IMR-90 (cell line): ENCODE measurements at places on chromosomes 12 and 14. TPM values are rescaled to one million over a fixed set of nuclear protein-coding genes. Genes with fewer than 3 reads are reported as not detected.

DNA sequence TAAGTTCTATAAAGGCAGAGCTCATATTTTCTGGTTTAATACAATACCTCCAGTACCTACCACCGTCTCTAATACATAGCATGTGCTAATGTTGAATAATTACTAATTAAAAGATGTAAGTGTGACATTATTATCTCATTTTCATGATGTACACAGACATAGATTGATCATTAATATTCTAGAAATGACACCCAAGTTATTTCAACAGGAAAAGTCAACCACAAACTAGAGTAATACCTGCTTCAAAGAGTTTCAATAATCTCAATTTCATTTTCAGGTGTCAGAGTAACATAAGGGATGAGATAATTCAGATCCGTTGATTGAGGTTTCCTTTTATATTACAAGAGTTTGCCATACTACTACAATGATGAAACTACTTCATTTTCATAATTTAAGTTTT lies 388.9 kb downstream of the SOX5 start:
- H3K36me3 ChIP-seq: no peaks in the 10 kb centered on the region
- H3K4me3 ChIP-seq: no peak overlapping the region
- no peak for DNase-seq
- no peaks in the 10 kb centered on the region for H3K27me3 ChIP-seq

- H3K27me3 ChIP-seq: peaks cover 6% of the 10 kb centered on the region
- H3K4me3 ChIP-seq: no peak overlapping the region
- H3K4me1 ChIP-seq: no peaks in the 10 kb centered on the region
Observed at GRCh38 chr12:123794027-123794426, 31.9 kb downstream of the DNAH10 start.

GRCh38 chr12:4736091-4736490 lies 15.9 kb downstream of the GALNT8 start:
- no peak overlapping the region for H3K27ac ChIP-seq
- H3K27me3 ChIP-seq: no peaks in the 10 kb centered on the region
- H3K4me1 ChIP-seq: no peaks in the 10 kb centered on the region
- no peaks in the 10 kb centered on the region for H3K36me3 ChIP-seq
- H3K4me3 ChIP-seq: no peak overlapping the region

DNA sequence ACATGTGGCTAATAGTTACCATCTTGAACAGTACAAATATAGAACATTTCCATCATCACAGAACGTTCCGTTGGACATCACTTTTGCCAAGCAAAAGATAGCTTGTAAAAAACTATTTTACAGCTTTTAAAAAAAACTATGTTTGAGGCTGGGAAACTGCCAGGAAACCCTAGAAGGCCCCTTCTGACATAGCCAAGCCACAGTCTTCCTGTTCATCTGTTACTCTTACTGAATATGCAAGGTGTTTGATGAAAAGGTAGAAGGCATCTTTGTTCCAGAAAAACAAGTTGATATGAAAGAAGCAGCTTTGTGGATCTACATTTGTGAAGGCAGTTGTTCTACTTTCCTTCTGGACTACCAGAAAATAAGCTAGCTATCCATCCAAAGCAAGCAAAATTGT lies 23.6 kb upstream of the WNK1 start:
- no peak for DNase-seq
- no peak overlapping the region for H3K4me3 ChIP-seq
- H3K27me3 ChIP-seq: peaks cover 1% of the 10 kb centered on the region
- no peaks in the 10 kb centered on the region for H3K4me1 ChIP-seq
- no peaks in the 10 kb centered on the region for H3K36me3 ChIP-seq

DNA sequence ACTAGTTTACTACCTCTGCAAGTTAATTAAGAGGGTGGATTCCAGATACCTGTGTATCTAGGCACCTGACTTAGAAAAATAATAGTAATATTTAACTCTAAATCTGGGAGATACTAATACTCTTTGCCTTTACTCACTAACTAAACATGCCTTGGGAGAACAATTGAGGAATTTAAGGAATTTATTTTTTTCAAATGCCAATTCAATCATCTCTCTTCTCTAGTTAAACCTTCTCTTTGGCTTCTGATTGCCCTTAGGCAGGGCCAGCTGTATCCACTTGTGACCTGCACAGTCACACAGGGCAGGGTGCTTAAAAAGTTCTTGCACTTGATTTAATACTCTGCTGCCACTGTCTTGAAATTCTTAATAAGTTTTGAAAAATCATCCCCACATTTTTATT lies 142.4 kb downstream of the PLCZ1 start:
- no peaks in the 10 kb centered on the region for H3K36me3 ChIP-seq
- no peak overlapping the region for H3K27ac ChIP-seq
- H3K4me3 ChIP-seq: no peak overlapping the region
- no peaks in the 10 kb centered on the region for H3K27me3 ChIP-seq

DNA sequence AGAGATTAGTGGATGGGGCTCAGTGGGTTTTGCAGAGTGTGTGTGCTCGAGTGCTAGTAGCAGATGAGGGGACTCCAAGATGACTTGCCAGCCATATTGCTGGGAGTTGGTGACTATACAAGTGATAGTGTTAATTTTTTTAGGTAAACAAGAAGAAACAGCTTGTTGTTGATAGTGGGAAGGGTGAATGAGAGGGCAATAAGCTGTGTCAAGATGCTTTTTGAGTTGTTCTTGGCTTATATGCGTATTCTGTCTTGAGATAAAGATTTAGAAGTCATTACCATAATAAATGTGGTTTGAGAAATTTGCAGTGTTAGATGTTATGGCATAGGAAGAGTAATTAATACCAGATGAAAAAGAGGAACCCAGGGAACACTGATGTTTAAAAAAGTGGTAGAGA lies 75.3 kb downstream of the RCOR1 start:
- no peak overlapping the region for H3K27ac ChIP-seq
- no peak for DNase-seq
- H3K4me1 ChIP-seq: no peaks in the 10 kb centered on the region
- H3K27me3 ChIP-seq: no peaks in the 10 kb centered on the region
- H3K4me3 ChIP-seq: no peak overlapping the region

- no peak overlapping the region for H3K4me3 ChIP-seq
- DNase-seq: peak; percentile 17
- H3K36me3 ChIP-seq: no peaks in the 10 kb centered on the region
- H3K4me1 ChIP-seq: peaks cover 6% of the 10 kb centered on the region
Observed at GRCh38 chr12:64616201-64616600, 5.9 kb downstream of the RASSF3 start.

DNA sequence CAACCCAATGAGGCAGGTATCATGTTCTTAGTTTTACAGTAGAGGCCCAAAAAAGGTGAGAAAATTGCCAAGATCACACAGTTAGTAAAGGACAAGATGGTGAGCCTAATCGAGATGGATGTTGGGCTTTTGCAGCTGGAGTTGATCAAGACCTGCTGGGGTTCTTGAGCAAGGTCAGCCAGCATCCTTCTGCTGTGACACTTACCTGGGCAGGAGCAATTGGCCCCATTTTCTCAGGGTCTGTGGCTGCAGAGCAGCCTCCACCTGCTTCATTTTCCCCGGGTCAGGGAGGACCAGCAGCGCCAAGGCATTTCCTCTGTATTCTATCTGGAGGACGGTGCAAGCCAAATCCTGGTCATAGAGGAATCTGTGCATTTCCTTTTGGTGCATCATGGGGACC lies 6.5 kb downstream of the SERPINA11 start:
- H3K27ac ChIP-seq: no peak overlapping the region
- no peaks in the 10 kb centered on the region for H3K4me1 ChIP-seq
- no peak overlapping the region for H3K4me3 ChIP-seq
- no peaks in the 10 kb centered on the region; the same call in 1 of the 2 replicates for H3K27me3 ChIP-seq

DNA sequence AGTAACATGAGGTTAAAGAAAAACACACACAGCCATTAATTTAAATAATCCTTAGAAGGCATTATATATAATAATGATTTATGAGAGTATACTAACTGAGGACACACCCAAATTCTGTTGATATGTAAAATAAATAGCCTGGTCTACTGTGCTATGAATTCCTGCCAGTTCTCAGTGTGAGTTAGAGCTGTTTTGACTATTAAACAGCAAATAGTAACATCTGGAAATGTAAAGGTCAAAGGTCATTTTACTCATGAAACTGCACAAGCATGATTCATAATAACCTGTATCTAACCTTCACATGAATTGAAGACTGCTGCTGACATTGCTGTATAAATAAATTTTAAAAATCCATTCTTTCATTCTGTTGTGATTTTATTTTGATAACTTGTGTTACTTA lies 966.7 kb downstream of the SLC6A15 start:
- H3K27ac ChIP-seq: no peak overlapping the region
- H3K36me3 ChIP-seq: no peaks in the 10 kb centered on the region
- H3K4me1 ChIP-seq: no peaks in the 10 kb centered on the region

GRCh38 chr12:28135801-28136439 lies 54.3 kb upstream of the CCDC91 start:
- H3K27ac ChIP-seq: no peak overlapping the region
- H3K4me3 ChIP-seq: no peak overlapping the region
- H3K36me3 ChIP-seq: no peaks in the 10 kb centered on the region
- no peak for DNase-seq

DNA sequence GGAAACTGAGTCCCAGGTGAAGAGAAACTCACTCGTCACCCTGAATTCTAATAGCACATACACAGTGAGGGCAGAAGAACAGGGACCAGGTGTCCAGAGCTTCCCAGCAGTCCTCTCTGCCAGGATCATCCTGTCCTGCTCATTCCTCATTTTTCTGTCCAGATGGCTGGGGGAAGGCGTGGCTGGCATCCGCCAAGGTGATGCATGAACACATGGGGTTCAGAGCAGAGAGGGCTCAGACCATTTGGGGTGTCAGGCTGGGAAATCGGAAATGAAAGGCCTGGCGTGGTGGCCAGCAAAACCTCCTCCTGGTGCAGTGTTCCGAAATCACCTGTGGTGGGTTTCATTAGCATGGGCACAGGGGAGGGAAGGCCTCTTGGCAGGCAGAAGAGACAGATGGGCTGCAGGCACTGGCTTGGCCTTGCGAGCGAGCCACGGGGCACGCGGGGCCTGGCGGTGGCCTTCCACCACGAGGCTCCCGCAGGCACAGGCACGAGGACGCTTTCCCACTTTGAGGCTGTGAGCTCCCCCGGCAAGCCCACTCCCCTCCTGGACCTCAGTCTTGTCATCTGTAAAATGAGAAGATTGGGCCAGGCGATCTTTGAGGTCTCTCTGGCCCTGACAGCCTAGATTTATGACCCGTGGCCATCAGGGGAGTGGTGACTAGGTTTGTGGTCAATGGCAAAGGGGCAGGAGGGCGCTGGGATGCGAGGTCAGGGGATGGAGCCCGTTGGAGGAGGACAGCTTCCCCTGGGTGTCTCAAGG lies 68.5 kb downstream of the TSPAN9 start:
- no peaks in the 10 kb centered on the region for H3K27me3 ChIP-seq
- H3K27ac ChIP-seq: no peak overlapping the region
- DNase-seq: no peak
- H3K4me3 ChIP-seq: no peak overlapping the region
- no peaks in the 10 kb centered on the region for H3K36me3 ChIP-seq
- peaks cover 8% of the 10 kb centered on the region for H3K4me1 ChIP-seq

DNA sequence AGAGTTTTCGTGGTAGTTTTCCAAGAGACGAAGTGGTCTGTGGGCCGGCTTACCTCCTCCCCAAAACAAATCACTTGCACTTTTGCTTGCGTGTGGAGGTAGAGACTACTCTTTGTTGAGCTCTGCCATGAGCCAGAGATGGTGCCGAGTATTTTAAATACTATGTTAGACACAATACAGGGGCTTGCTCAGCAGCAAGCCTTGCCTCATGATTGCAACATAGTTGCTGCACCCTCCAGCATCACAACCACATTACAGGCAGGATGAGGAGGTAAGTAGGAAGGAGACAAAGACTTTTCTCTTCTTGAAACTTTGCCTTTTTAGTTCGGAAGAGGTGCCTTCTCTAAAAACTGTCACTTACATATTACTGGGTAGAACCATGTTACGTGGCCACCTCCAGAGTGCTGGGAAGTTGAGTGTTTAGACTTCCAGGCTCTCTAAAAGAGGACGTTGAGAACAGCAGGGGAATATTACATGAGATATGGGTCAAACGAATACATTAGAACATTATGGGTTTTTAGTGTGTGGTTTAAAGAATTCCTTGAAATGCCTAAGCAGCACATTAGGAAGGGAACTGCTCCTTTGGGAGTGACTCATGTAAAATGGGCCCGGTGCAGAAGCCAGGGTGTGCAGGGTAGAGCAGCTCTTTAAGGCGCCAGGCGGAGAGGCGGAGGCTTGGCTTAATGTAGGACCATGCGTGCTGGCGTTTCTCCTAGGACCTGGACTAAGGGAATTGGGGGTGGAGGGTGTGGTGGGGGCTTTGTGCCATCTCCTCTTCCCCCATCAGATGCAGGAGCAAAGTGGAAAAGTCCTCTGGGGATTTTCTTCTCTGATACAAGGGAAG lies 110.6 kb upstream of the PRMT8 start:
- H3K4me1 ChIP-seq: no peaks in the 10 kb centered on the region
- no peak overlapping the region for H3K27ac ChIP-seq
- no peak for DNase-seq
- no peaks in the 10 kb centered on the region for H3K36me3 ChIP-seq
- H3K4me3 ChIP-seq: no peak overlapping the region
- H3K27me3 ChIP-seq: peaks cover 2% of the 10 kb centered on the region

GRCh38 chr12:87338681-87339080 lies 690.5 kb downstream of the C12orf50 start:
- H3K4me1 ChIP-seq: no peaks in the 10 kb centered on the region
- DNase-seq: no peak
- H3K27me3 ChIP-seq: no peaks in the 10 kb centered on the region
- no peak overlapping the region for H3K27ac ChIP-seq
- no peaks in the 10 kb centered on the region for H3K36me3 ChIP-seq
- H3K4me3 ChIP-seq: no peak overlapping the region

GRCh38 chr12:100699209-100699608 lies 95.4 kb upstream of the ANO4 start:
- H3K4me3 ChIP-seq: no peak overlapping the region
- H3K36me3 ChIP-seq: no peaks in the 10 kb centered on the region
- H3K27ac ChIP-seq: no peak overlapping the region
- DNase-seq: no peak
- no peaks in the 10 kb centered on the region for H3K4me1 ChIP-seq
- H3K27me3 ChIP-seq: no peaks in the 10 kb centered on the region; the same call in 1 of the 2 replicates

DNA sequence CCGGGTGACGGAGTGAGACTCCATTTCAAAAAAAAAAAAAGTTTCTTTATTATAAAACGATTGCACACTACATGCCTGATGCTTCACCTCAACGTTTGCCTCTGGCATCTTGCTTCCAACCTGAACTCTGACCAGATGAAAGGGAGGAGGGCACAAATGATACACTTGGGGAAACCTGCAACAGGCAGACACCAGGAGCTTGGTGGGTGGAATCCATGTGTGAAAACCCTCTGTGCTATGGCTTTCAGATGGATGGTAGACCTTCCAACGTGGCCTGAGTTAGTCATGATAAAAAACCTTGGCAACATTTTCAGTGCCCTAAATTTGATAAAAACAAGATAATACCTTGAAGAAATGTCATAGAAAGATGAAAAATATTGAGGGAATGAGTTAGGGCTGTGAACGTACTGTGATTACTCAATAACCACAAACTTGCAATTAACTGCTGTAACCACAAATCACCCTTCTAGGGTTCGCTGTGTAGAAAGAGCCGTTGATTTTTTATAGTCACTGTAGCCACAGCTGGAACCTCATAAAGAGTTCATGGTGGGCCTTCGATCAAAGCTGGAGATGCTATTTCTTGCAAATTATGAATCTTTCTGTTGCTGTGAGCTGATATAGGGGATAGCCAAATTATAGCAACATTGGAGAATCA lies 26.1 kb upstream of the GZMB start:
- no peaks in the 10 kb centered on the region for H3K4me1 ChIP-seq
- no peak overlapping the region for H3K4me3 ChIP-seq
- no peaks in the 10 kb centered on the region for H3K36me3 ChIP-seq

The CLEC9A gene
- not detected in 2 replicates for total RNA-seq

The TCL1B gene
- total RNA-seq: not detected in 2 replicates

The RNF41 gene
- 191 and 272 TPM in 2 replicates for total RNA-seq

The AQP2 gene
- not detected in 2 replicates for total RNA-seq

The ZC2HC1C gene
- total RNA-seq: 0.28 and 0.54 TPM in 2 replicates
